ENCODE measurements at places on chromosomes 3 and 15. TPM values are rescaled to one million over a fixed set of nuclear protein-coding genes. Genes with fewer than 3 reads are reported as not detected.
A peak's percentile ranks its signal among the peaks of the same experiment; 100 is the strongest.

GRCh38 chr15:47750030-47750739 is 32.9 kb downstream of the SEMA6D start:
- no peak for DNase-seq

- no peak for DNase-seq
These were observed 4.9 kb downstream of the ADCY5 start for GRCh38 chr3:123444023-123444422.

DNA sequence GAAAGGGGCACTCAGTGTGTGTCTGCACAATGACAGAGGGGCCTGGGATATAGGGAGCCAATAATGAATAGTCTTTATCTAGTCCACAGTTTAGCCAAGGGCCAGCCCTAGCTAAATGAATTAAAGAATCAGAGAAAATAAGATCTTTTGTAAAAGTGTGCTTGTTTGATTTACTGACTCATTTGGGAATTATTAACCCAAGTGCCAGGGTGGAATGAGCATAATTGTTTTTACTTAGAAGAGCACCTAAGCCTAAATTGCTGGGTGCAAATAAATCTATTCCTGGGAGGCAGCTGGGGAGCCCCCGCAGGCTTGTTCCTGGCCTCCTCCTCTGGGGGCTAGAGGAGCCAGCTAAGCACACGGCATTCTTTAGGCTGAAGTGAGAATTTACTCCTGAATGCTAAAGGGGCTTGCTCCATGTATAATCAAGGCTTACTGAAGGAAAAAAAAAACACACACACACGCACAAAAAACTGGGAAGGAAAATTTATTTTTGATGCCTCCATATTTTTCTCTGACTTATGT is 405.3 kb upstream of the SUCLG2 start:
- DNase-seq: no peak

CD200R1L gene
- polyA plus RNA-seq: not detected

DNA sequence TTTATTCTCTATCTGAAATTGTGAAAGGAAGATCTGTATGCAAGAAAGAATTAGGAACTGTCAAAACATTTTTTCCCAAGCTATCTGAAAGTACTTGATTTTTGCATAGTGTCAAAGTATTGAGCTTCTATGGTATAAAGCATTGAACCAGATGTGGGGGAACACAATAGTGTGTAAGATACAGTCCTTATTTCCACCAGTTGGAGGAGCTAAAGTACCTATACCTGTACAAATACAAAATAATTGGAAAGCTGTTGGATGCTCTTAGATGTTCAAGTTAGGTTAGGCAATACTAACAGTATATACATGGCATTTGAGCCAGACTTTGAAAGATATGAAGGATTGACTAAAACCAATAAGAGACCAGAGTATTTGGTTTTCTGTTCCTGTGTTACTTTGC is 148.4 kb downstream of the B3GALNT1 start:
- no peak for DNase-seq

- no peak for DNase-seq
These were observed 34.9 kb upstream of the SNRPA1 start for GRCh38 chr15:101329867-101330380.

- no peak for DNase-seq
These were observed 960 bp upstream of the KLF13 start for GRCh38 chr15:31325595-31326155.

GRCh38 chr15:39976291-39977274 is 42.7 kb downstream of the EIF2AK4 start:
- peak; percentile 24 for DNase-seq

- DNase-seq: peak; percentile 52
These were observed 532.8 kb upstream of the TGFBR2 start for GRCh38 chr3:30073622-30074021.

DNA sequence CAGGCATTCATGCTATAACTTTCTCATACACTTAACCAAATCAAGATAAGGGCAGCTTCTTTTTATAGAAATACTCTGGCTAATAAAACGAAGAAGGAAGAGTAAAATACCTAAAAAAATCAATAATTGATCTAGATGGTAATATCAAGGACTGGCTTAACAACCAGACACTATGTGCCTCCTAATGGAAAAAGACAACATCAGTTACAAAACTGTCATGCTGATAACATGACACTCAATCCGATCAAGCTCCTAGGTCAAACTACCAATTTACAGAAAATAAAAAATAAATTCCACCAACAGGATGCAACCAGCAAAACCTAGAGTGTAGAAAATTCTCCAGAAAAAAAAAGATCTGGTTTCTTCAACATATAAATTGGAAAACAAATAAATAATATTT is 634.6 kb downstream of the IGSF11 start:
- DNase-seq: no peak

GOLGA8J gene
- 0.77 TPM for polyA plus RNA-seq

GRCh38 chr15:50275908-50276307 is 10.4 kb upstream of the HDC start:
- DNase-seq: no peak

GRCh38 chr3:127536830-127537812 is 53.4 kb downstream of the TPRA1 start:
- no peak for DNase-seq

HESX1 gene
- polyA plus RNA-seq: 2.8 TPM

CTXN2 gene
- polyA plus RNA-seq: not detected

Data from left renal pelvis (tissue), 4 donors.